ENCODE measurements at places on chromosomes 7 and 10. TPM values are rescaled to one million over a fixed set of nuclear protein-coding genes. Genes with fewer than 3 reads are reported as not detected.

FAM25G gene
- total RNA-seq: not detected

SCART1 gene
- 0.18 TPM for total RNA-seq

DYDC2 gene
- total RNA-seq: not detected

OR6B1 gene
- total RNA-seq: not detected

PALD1 gene
- 34.8 TPM for total RNA-seq

AKR1D1 gene
- not detected for total RNA-seq

RAPGEF5 gene
- 3.6 TPM for total RNA-seq

FBXL13 gene
- total RNA-seq: 1.7 TPM

C10orf105 gene
- not detected for total RNA-seq

DNA sequence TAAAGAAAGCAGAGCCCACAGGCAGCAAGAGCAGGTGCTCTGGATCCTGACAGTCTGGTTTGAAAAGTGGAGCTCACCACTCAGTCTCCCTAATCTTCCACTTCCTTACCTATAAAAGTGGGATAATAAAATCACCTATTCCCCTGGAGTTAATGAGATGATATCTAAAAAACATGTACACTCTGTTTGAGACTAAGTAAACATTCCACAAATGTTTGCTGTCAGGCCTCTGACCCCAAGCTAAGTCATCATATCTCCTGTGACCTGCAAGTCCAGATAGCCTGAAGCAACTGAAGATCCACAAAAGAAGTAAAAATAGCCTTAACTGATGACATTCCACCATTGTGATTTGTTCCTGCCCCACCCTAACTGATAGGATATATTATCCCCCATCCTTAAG lies 1324.5 kb downstream of the XPNPEP1 start:
- DNase-seq: peak; percentile 6

GRCh38 chr7:90551036-90551435 lies 45.1 kb upstream of the CDK14 start:
- DNase-seq: no peak

DNA sequence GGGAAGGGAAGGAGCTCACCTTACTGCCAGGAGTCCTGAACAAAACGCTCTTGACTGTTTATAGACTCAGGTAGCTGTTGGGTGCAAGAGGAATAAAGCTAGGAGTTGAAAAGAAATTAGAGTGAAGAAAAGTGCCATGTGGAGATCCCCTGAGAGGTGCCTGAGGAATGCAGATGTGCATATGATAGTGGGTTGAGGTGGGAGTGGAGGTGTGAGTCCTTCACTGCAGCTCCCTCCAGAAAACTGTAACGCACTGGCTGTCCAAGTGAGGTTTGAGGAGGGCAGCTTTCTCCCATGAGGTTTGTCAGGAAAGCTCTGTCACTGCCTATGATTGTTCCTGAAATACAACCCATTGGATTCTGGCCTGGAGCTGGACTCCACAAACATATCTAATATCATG lies 904.8 kb upstream of the POT1 start:
- DNase-seq: no peak

- peak; percentile 39 for DNase-seq
These were observed 10.7 kb downstream of the HIP1 start for GRCh38 chr7:75727881-75728593.

DNA sequence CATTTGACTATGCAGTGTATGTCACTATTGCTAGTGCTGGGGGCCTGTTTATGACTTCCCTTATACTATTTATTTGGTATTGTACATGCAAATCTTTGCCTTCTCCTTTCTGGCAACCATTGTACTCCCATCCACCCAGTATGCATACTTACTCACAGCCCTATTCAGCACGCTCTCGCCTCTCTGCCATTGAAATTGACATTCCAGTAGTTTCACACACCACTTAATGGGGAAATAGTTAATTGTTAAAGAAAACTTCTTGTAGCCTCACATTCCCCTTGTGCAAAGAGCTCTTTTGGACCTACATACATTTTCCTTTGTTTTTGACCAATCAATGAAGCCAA lies 9.9 kb downstream of the CLDN12 start:
- no peak for DNase-seq

DNA sequence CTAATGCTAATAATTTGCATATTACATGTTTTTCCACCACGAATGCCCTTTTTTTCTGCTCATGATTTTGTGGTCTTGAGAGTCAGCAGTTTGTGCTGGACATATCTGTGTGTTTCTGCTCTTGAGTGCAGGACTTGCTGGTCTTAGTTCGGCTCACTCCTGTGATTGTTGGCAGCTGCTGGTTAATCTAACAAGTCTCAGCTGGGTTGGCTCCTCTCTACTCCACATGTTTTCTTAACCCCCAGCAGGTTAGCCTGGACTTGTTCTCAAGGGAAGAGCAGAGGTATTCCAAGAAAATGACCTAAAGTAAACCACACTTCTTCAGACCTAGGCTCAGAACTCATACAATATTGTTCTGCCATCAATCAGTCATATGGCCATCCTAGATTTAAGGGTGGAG lies 1238.9 kb downstream of the XPNPEP1 start:
- DNase-seq: peak; percentile 10

DNA sequence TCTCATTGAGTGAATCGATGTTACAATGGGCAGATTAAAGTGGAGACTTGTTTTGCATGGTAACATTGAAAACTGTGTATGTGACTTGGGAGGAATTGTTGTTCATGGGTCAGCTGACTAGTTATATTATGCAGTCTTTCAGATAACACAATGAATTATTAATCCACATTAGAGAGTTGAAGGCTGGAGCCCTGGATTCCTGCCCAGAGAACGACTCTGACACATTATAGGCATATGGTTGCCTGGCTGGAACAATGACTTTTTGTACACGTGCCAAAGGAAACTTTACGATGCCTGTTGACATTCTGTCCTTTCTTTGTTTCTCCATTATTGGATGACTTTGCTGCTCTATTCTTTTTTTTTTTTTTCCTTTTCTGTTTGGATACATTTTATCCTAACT lies 52.3 kb upstream of the TMEM229A start:
- peak; percentile 48 for DNase-seq

- no peak for DNase-seq
These were observed 24.9 kb downstream of the ZNF783 start for GRCh38 chr7:149286811-149287400.
